NCI-H460 (cell line): ENCODE measurements at places on chromosomes 1 and 21. TPM values are rescaled to one million over a fixed set of nuclear protein-coding genes. Genes with fewer than 3 reads are reported as not detected.

DYNLT5 gene
- not detected in 2 replicates for total RNA-seq

MARK1 gene
- total RNA-seq: 3.8 and 4.3 TPM in 2 replicates

GRCh38 chr1:226335661-226336060 lies 26.7 kb upstream of the LIN9 start:
- no peak for DNase-seq

DNA sequence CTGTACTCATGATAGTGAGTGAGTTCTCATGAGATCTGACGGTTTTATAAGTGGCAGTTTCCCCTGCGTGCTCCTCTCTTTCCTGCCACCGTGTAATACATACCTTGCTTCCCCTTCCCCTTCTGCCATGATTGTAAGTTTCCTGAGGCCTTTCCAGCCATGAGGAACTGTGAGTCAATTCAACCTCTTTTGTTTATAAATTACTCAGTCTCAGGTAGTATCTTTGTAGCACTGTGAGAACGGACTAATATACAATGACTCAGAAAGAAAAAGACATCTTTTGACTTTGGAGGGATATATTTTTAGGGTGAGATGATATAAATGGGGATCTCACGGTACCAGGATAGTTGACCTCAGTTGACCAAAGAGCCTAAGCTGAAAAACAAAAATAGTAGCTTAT lies 74.7 kb upstream of the BACH1 start:
- no peak for DNase-seq

GRCh38 chr1:21449906-21450305 lies 10.0 kb downstream of the NBPF3 start:
- no peak for DNase-seq

DNA sequence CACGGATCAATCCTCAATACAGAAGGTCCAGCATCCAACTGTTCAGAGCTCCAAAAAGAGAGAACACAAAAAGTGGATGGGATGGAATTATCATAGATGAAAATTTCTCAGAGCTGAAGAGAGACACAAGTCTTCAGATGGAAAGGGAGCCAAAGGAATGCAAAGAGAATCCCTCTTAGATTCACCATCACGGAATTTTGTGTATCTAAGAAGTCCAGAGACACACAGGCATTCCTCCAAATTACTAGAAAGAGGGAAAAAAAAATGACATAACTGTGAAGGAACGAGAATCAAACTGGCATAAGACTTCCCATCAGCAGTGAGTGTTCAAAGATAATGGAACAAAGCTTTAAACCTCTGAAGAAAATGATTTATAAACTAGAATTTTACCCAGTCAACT lies 101.2 kb downstream of the ZSCAN20 start:
- no peak for DNase-seq

DNA sequence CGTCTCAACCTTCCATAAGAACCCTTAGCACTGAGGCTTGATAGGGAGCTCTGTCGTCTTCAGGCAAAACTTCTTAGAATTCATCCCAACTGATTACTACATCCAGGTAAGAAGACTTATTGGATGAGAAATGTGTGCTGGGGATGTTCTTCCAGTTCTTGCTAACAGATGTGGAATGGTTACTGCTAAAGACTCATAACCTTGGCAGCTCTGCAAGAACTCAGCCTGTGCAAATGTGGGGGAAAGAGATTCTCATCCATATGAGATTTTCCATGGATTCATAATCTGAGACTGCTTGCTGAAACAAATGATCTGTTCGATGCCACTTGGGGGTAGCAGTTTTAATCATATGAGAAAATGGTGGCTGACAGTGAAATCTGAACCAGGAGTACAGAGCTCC lies 48.2 kb downstream of the NTPCR start:
- DNase-seq: no peak

DNA sequence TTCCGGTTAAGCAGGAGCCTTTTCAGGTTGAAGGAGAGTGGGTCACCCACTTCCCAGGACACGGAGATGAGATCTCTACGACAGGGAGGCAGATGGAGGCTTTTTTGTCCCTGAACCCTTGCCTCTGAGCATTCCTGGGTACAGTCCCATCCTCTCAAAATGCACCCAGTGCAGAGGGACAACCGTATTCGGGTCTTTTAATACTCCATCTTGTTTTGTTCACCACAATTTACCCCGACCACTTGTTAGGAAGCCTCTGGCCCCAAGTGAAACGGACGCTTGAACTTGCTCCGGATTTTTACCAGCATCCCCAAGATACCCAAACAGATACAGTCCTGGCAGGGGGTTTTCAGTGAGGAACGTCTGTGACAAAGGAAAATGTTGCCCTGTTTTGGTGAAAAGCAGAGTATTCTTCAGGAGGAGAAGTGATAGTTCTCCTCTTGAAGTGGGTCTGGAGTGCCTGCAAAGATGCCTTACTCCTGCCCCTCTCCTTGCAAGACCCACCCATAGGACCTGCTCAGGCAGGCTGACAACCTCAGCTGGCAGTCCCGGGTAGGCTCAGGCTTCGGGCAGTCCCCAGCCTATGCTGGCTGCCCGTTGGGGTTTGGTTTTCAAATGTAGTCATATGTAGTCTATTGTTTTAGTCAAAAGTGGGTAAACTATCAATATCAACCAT lies 669 bp upstream of the ARL8A start:
- DNase-seq: no peak
